H1 (cell line): ENCODE measurements at places on chromosomes 2 and 18.
A peak's percentile ranks its signal among the peaks of the same experiment; 100 is the strongest.

DNA sequence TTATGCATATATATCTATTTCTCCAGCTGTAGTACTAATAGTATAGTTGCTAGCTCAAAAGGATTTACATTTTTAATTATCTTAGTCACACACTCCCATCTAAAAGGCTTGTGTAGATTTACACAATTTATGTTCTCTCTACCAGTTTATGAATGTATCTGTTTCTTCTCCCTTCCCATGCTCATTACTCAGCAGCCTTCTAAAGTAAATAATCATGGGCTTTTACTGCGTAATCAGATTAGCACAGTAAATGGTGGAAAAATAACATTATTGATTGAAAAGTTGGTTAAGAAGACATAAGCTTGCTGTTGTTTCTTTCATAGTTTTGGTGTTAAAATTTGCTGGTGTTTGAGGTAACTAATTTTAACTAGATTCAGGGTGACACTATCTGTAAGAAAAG is 81.8 kb downstream of the PTPN4 start:
- DNase-seq = no peak

- DNase-seq = peak; percentile 78
Observed at GRCh38 chr2:231563378-231563961, 29.2 kb upstream of the TEX44 start.

DNA sequence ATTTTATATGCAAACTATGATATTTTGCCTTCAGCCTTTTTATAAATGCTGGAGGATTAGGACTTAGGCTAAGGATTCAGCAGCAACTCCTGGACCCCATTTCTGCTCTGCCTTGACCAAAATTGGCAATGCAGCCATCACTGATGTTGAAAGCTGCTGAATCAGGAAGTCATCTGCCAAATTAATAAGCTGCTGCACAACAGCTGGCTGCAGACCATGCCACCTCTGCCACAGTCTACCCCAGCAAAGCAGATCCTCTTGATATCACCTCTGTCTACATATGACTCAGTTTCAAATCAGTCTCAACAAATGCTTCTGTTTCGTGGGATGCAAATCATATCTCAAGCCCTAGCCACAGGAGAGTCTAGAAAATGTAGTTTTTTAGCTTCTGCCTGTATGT is 7.1 kb upstream of the SOS1 start:
- DNase-seq = no peak

GRCh38 chr2:88377641-88377991 is 74.9 kb downstream of the FOXI3 start:
- no peak for DNase-seq

DNA sequence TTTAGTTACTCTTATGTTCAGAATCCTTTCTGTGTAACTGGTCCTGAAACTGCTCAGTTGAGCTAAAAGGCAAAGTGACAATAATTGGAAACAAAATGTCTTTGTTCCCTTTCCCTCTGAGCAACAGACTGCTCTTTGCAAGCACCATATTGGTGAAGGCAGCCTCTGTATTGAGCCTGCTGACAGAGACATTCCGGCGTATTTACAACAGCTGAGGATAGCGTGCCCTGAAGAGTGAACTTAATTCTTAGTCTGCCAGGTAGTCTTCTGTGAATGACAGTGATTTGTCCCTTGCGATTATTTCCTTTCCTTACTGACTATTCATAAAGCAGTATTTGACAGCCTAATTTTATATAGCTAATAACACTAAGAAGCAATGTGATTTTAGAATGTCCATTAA is 239.1 kb downstream of the CPS1 start:
- DNase-seq = no peak

DNA sequence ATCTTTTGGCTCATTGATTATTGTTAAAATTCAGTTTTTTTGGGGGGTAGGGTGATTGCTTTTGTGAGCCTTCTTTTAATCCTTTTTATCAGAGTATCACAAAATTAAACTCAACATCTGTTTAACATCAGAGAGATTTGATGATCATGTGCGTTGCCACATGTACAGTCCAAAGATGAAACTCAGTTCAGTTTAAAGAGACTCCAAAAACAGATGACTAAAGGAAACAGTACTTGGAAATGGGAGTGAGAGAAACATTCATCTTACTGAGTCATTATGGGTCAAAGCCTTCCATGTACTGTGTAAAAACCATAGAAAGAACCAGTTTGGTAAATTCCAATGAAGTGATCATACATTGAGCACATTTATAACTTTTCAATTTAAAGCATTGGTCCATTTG is 53.0 kb downstream of the LYPD6 start:
- no peak for DNase-seq

- no peak for DNase-seq
Observed at GRCh38 chr2:109189751-109190150, 60.7 kb downstream of the SH3RF3 start.

GRCh38 chr2:211408483-211408891 is 852.1 kb downstream of the CPS1 start:
- DNase-seq = no peak

- no peak for DNase-seq
Observed at GRCh38 chr2:27245626-27246025, 17.2 kb downstream of the SLC30A3 start.

DNA sequence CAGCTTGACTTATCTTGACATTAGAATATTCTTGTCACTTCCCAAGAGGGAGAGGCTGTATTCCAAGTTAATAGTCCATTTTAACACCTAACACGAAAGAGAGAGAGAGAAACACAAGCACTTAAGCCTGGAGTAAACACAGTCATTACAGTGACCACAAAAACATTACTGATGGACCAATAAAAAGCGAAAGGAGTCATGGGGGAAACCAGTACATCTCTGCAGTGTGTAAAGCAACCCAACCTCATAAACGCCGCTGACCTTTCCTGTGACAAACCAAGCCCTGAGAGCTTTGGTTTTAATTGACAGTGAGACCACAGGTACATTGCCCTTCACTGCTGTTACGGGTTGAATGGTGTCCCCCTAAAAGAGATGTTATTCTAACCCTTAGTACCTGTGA is 78.3 kb downstream of the SMAD4 start:
- no peak for DNase-seq

DNA sequence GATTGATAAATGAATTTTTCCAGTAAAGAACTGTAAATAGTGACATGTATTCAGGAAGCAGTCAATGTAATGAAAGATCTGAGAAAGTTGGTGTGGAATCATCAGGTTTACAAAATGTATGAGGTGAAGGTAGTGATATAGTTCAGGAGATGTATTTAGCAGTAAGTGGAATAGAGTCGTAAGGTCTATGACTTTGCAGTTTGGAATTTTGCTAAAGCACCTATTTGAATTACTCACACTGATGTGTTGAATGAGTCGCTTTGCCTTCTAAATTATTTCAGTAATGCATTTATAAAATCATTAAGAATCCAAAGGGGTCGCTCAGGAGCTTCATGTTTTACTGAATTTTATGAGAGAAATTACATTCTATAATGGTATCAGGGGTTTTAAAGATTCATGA is 713.7 kb downstream of the DSC3 start:
- DNase-seq = no peak

DNA sequence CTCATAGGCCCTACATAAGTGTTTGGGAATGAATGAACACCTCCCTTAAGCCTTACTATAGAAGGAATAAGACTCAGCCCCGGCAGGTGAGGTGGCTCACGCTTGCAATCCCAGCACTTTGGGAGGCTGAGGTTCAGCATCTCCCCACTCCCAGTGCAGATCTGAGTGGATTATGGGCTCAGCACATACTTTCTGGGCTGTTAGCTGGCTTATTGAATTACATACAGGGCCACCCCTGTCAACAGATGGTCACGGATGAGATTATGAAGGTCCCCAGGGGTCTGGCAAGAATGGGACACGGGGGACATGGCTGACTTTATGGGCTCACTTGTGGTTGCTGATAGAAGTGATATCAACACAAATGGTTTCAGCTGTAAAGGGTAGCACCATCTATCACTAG is 322.3 kb downstream of the TSN start:
- no peak for DNase-seq

- DNase-seq = no peak
Observed at GRCh38 chr2:128024816-128025215, 3.0 kb downstream of the SAP130 start.

- DNase-seq = peak; percentile 5
Observed at GRCh38 chr2:155815851-155816250, 516.7 kb downstream of the NR4A2 start.

DNA sequence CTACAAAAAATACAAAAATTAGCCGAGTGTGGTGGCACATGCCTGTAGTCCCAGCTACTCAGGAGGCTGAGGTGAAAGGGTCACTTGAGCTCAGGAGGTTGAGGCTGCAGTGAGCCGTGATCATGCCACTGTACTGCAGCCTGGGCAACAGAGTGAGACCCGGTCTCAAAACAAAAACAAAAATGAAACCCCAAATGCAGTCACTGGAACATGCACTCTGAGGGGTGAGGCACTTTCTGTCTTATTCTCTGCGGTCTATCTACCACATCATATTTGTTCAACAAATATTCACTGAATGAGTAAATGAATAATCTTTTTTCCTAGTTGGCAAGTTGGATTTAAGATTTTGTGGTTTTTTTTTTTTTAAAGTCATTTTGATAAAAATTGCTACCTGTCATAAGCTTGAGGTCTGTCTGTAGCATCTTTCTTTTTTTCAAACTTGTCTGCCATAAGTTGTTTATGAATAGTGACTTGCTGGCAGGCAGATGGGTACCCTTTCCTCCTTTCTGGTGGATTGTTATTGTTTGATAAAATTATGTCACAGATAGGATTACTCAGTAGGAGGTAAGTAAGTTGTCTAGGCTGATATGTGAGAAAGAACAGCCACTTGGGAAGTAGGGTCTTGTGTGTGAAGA is 11.8 kb downstream of the CHRNA1 start:
- no peak for DNase-seq

- DNase-seq = no peak
Observed at GRCh38 chr2:231134910-231135655, 10.2 kb upstream of the HTR2B start.
